NCI-H526 treated with DMSO at 0.1 percent for 48 hours (cell line): ENCODE measurements at places on chromosomes 2 and 18.

GRCh38 chr2:198042189-198042588, 237.8 kb downstream of the PLCL1 start:
- DNase-seq = no peak

- no peak for DNase-seq
These were observed 773 bp downstream of the CMPK2 start for GRCh38 chr2:6864923-6865345.

- no peak for DNase-seq
These were observed 266.1 kb upstream of the HDAC4 start for GRCh38 chr2:239666855-239667376.

DNA sequence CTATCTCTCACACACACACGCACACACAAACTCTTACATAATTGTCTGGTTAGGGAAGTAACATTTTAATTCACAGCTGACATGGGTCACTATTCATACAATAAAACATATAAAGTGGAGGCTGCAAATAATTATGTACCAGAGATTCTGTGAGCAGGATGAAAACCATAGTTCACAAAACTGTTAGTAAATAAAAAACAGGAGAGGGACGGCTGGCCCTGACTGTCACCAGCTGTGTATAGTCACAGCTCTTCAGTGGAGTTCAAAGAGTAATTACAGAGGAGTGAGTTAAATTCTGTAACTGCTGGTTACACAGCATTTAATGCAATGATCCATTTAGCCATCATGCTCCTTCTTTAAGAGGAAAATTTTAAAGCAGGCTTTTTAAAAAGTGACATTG, 76.9 kb downstream of the NRXN1 start:
- no peak for DNase-seq

GRCh38 chr18:62942578-62942977, 227.2 kb downstream of the PHLPP1 start:
- no peak for DNase-seq

DNA sequence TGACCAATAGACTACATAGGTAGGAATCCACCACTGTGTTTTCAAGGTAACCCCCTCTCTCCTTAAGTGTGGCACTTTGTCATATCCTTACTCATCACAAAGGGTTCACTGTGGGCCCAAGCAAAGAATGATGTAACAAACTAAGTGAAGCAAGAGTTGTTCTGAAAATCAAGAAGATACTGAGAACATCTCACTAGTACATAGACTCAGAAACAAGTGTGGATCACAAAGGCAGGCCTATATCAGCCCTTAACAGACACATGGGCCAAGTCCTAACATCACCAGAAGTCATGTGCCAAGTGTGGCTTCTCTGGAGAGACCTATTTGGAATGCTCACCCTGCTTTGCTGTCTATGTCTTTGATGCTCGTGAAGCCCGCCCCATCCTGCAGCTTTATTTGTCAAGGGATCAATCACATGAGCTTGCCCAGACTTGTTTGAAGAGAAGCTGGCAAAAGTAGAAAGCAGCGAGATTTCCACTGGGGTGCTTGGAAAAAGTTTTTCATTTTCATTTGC, 131.2 kb upstream of the TTC39C start:
- peak; percentile 36 for DNase-seq

DNA sequence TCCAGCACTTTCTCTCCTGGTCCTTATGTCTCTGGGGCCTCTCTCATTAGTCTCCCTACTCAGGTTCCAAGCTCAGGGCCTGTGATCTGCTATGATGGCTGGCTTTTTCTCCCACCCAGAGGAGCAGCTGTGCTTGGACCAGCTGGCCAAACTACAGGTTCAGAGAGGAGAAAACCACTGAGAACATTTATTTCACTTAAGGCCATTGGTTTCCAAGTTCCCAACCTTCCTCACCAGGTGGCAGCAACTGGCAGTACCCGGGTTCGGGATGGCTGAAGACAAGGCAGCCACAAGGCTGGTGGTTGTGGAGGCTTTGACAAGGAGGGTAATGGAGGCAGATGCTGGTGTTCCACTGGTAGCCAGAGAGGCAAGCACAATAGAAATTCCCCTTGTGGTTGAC, 29.9 kb upstream of the SELENOI start:
- no peak for DNase-seq

DNA sequence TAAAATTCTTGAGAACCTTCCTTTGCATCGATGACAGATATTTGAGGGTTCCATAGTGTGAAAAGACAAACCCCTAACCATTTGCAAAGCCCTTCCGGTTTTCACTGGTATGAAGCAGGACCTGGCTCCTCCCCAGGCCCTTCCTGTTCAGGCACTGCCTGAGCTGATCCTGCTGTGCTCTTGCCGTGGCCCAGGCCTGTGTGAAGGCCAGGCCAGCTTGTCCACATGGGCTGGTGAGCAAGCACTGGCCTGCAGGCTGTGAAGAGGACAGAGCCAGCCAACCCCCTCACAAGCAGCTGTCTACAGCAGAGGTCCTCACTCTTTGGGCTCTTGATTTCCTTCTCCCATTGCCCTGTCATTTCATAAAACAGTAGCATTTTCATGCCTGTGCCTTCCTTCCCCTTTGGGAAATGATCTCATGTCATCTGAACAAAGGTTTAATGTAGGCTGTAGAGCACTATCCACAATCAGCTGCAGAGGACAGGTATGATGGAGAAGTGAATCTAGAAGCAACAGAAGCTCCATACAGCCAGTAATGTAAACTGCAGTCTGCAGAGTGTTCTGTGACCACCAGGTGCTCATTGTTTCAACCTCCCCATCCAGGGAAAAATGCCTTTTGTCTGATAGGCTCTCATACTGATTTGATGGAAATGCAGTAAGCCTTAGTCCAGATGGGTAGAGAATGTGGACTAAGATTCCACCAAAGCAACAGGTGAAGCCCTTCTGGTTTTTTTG, 19.8 kb downstream of the MPHOSPH10 start:
- DNase-seq = no peak

GRCh38 chr18:3832025-3832638, 382.2 kb downstream of the TGIF1 start:
- DNase-seq = no peak

DNA sequence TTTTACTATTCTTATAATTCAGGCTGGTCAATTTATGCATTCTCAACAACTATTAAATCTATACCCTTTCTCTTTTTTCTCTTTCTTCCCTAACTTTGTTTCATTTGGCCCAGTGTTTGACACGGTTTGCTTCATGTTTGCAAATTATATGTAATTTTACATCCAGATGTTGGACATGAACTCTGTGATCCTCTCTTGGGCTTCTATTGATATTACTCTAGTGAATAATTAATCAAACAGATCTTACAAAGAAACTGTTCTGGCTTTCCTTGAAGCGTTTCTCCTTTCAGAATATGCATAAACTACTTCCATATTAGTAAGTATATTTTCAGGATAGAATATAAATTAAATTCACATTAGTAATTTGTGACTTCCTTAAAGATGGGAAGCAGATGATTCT, 225.1 kb upstream of the TMEFF2 start:
- no peak for DNase-seq

DNA sequence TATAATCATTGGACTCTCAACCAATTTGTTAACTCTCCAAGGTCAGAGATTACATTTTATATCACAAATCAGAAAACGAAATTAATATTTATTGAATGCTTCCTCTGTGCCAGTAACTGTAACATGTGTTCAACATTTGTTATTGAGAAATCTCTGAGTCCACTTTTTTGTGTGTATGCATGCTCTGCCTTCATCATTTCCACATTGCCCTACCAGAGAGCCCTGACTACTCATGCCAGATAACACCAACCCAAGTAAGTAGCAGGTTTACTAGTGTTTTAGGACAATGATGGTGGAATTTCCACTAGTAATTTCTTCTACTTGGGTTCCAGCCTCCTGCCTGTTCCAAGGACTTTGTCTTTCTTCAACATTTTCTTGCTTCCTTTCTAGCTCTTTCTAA, 14.2 kb upstream of the FAP start:
- no peak for DNase-seq

- DNase-seq = no peak
These were observed 158.4 kb downstream of the SP3 start for GRCh38 chr2:173806761-173807160.

GRCh38 chr18:56431551-56431950, 206.8 kb downstream of the TXNL1 start:
- DNase-seq = no peak

- no peak for DNase-seq
These were observed 132.9 kb downstream of the SOCS6 start for GRCh38 chr18:70421471-70422390.
